Epithelial cell of esophagus (primary cell): ENCODE measurements at places on chromosomes 13 and 19.

DNA sequence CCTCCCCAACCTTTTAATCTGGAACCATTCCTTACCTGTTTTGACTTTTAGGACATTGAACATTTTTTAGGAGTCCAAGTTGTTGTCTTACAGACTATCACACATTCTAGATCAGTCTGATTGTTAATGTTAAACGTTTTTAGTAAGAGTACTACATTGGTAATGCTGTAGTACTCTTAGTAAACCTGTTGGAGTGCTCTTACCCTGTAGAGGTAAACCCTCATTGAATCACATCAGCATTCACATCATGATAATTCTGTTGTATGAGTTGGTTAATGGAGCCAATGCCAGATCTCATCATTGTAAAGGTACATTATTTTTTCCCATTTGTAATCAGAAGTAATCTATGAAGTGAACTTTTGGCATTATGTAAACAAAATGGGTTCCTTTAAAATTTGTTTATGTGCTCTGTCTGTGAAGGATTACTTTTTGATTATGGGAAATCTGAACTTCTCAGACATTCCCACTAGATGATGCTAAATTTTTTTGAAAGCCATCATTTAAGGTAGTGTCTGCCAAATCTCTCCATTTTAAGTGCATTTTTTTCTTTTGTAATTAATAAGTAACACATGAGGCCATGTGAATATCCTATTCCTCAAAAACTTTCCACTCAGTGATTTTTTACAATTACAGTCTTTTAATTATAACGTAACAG is 55.2 kb downstream of the VWA8 start:
- peak; percentile 68 for DNase-seq

- DNase-seq = peak; percentile 73
Observed at GRCh38 chr19:18251587-18252369, 22.5 kb downstream of the IQCN start.

DNA sequence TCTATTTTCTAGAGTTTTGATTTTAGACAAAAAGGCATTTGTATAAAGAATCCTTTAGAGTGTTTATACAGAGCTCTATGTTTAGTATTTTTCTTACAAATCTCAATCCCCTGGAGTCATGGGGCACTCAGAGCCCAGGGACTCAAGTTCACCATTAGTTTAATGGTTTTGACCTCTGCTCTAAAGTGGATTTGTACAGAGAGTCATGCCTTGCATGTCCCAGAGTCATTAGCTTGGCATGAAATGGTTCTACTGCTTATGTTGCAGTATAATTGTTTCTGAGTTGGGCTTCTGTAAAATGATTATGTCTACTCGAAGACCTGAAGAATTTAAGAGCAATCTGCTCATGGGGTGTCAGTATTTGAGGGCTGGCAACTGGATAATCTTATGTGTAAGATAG is 406.2 kb downstream of the DLEU7 start:
- DNase-seq = no peak

DNA sequence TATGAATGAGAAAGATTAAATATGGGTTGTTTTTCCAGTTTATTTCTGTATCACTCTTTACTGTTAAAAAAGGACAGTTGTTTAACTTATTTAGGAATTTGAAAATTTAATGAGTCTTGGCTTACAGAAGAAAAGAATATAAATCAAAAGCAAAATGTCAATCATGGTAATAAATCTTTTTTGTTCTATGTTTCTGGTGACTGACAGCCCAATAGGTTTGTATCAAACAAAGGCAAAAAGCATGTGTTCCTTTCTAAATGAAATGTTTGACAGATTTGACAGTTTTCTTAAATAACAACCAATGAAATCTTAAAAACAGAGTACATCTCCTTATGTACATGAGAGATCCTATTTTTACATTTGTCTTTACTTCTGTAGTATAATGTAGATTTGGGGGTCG is 11.0 kb downstream of the PCDH9 start:
- DNase-seq = no peak

- peak; percentile 88 for DNase-seq
Observed at GRCh38 chr19:3054972-3055740, 7.1 kb downstream of the TLE5 start.

GRCh38 chr19:4866595-4867424 is 657 bp downstream of the PLIN3 start:
- peak; percentile 47 for DNase-seq

- DNase-seq = no peak
Observed at GRCh38 chr13:20544201-20544923, 18.7 kb upstream of the CRYL1 start.

- peak; percentile 67 for DNase-seq
Observed at GRCh38 chr13:44879452-44880058, 109.7 kb downstream of the NUFIP1 start.

DNA sequence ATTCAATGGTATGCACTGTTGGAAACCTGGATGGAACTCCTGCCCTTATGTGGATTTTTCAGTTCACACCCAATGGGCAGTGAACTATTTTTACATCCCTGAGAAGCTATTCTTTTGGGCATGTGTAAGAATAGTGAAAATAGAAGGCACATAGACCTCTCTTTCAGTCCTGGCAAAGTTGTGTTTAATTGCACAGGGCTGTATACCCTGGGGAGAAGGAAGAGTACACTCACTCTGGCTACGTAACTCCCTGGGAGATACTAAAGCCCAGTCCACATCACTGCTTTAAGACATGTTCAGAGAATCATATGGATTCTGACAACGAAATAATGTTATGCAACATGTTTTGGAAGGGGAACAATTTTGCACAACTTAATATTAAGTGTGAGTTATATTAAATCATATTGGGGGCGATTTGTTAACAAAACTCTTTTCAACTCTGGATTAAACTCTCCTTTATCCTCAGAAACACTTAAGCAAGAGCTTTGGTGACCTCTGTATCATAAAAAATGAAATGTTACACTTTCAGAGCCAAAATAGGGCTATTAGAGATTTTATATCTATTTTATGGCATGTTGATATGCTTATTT is 166.1 kb downstream of the DCT start:
- DNase-seq = no peak

- DNase-seq = peak; percentile 82
Observed at GRCh38 chr13:109160887-109161669, 531.7 kb downstream of the MYO16 start.

- DNase-seq = peak; percentile 86
Observed at GRCh38 chr13:27186295-27186694, 14.7 kb upstream of the USP12 start.

DNA sequence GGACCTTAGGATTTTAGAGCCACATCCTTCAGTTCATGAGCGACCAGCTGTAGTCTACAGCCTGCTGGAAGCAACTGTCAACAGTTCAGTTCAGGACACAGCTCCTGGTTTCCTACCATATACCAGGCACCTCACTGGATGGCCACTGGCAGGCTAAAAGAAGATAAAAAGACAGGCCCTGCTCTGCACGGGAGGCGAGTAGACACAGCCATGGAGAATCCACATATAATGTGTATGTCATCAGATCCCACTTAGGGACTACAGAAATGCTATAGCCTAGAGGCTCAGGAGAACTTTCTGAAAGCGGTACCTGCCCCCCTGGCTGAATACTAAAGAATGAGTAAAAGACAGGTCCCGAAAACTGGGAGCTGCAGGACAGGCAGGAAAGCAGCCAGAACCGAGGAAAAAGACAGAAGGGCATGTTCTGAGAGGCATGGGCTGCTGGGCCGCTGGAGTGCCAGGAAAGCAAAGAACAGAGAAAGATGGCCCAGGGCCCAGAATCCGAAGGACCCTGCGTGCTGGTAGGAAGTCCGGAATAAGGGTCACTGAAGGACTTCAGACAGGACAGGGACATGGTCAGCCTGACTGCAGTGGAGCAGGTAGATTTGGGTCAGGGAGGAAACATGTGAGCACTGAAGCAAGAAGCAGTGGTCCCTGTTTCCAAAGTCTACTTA is 23.5 kb downstream of the DZIP1 start:
- DNase-seq = no peak

- DNase-seq = no peak
Observed at GRCh38 chr19:56132316-56132822, 8.7 kb upstream of the ZNF444 start.

DNA sequence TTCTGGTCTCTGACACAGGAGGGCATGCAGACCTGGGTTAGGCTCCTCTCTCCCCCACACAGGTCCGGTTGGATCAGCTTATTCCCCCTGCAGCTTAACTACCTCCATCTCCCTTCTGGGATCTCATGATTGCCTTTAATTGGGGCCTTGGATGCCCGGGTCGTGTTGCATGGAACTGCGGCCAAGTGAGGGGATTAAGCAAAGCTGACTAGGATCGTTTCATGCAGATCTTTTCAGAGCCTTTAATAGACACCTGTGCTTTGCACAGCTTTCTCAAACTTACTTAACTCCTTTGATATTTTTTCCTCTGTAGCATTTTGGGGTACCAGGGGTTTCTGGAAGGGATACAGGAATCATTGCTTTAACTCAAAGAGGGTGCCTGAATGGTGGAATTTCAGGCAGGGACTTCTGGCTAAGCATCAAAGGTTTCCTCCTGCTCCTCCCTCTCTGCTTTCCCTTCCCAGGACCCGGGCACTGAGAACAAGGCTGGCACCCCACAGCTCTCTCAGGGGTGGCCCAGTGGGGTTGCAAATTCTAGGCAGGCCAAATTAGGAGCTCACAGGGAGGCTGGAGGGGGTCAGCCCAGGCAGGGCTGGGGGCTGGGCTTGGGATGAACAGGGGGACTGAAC is 477 bp downstream of the NFILZ start:
- no peak for DNase-seq

DNA sequence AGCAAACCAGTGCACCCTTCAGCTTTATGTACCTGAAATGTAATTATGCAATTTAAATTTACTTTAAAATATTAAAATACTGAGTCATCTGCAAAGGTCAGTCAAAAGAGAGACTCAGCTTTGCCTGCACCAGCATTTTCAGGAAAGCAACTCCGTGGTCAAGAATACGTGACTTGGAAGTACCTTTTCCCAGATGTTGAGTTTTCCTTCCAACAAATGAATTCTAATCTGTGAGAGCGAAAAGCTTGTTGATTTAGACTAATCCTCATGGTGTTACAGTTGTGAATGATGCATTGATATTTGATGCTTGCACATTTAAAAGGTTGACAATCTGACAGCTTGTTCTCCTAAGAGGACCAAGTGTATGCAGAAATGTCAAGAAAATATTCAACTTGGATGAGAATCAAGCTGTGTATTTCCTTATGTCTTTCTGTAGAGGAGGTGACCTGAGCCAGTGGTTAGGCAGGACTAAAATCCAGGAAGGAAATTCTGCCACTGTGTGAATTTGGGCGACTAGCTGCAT is 270.4 kb downstream of the ABCC4 start:
- no peak for DNase-seq

DNA sequence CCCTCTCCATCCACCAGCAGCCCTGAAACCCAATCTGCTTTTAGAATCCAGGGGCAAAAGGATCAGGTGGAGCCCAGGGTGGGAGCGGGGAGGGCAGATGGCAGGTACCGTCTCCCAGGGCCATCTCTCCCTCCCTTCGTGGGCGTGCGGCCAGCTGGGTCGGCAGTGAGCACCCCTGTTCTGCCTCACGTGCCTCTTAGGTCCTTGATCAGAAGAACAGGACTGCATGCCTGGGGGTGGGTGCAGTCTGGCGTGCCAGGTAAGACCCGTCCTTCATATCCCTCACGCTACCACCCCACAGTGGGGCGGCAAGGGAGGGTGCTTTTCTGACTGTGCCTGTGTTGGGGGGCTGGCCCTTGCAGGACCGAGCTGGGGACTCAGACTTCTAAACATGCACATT is 2.0 kb downstream of the SLC8A2 start:
- DNase-seq = no peak

DNA sequence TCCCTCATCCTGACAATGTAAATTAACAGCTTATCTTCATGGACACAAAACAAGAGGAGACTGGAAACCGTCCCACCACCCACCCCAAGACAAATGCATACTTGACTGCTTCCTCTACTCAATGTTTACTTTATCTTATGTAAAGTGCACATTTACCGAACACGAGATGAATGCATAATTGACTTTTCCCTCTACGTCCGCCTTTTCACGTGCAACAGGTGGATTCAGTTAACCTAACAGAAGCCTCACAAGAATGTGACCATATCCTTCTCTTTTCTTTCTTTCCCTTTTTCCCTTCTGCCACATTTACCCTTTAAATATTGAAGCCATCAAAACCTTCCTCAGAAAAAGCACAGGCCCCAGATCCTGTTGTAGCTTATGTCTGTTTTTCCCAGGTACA is 468.0 kb downstream of the UQCRFS1 start:
- DNase-seq = no peak

GRCh38 chr19:36152352-36153091 is at the start of gene COX7A1:
TSS of gene COX7A1 (minus strand) at chr19:36152447. CDS start at chr19:36152407, 40 bp downstream.
- no peak for DNase-seq

- DNase-seq = peak; percentile 39
Observed at GRCh38 chr19:17159466-17160393, 55.4 kb upstream of the USE1 start.

DNA sequence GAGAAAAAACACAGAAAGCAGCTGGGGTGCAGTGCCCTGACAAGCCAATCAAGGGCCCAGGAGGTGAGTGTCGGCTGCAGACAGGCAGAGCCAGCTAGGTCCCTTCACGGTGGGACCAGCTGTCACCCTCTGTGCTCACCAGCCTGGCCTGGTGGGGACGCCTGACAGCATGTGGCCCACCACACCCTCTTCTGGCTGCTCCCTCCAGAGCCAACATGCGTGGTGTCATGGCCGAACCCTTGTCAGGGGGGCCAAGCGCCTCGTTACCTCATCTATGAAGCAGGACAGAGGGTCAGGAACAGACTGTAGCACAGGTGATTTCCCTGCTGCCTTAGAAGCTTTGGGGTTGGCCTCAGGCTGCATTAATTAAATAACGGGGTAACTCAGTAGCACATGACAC is 40.0 kb upstream of the ISYNA1 start:
- no peak for DNase-seq

DNA sequence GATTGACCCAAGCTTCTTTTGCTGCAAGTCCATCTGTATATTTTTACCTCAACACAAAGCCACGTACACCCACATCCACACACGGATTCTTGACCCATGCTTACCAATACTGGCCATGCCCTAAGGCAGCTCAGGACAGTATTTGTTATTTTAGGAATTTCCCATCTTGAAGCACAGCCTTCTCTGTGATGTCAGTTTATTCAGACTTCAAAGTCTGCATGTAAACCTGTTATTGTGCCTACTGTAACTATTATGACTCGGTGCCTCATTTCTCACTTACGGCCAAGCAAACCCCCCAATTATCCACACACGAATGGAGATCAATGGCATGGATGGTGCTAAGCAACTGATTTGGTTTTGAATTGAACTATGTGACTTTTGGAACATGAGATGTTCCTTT is 17.5 kb downstream of the CLDN10 start:
- no peak for DNase-seq

DNA sequence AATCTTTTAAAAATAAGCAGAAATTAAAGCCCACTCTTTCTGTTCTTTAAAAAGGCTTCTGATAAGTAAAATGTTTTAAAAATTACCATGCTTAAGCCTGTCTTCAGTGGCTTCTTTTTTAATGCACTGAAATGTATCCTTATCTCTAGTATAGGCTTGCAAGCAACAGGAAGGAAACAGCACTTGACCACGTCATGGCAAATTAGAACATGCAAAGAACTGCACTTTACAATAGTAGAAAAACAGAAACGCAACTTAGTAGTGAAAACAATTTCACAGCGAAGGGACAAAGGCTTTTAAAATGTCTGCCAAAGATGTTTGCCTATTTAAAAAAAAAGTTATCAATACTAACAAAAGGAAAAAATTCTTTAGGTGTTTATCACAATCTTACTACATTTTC is 36.3 kb downstream of the ELF1 start:
- DNase-seq = peak; percentile 54
